ENCODE measurements at places on chromosomes 11 and 22.

DNA sequence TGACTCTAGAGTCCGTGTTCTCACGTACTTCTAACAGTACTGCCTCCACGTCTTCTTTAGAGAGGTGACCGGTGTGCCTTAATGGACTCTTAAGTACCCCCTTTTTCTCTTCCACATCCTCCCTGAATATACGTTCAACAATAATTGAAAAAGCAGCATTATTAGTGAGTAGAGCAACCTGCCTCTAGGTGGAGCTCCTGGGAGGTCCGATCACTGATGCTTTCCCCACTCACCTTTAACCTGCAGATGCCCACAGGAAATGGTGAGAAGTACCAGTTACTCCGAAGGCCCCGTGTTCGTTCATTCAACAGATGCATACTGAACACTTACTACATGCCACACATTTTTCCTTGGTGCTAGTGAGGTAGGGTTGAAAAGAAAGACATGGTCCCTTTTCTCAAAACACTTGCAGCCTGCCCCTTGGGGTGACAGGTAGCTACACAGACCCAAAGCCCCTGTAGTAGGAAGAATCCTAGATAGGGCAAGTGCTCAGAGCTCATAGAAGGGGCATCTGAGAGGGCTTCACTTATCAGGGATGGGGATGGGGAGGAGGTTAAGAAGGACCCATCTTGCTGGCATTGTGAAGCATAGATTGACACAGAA, 72.7 kb downstream of the FEZ1 start:
- DNase-seq: no peak

DNA sequence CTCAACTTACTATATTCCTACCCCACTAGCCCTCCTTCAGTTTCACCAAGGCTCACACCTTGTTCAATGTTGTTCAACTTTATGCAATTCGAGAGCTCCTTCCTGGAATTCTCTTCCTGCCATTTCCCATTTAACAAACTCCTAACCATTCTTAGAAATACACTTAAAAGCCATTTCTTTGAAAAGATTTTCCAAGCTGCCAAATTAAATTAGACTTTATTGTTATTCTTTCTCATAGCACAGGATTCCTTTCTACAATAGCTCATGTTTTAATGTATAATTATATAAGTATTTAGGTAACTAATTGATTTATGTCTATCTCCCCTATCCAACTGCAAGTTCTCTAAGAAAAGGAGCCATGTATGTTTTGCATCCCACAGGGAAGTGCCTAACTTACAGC, 52.7 kb upstream of the CTSC start:
- DNase-seq: no peak

GRCh38 chr11:110123003-110123402, 29.8 kb downstream of the ZC3H12C start:
- no peak for DNase-seq

DNA sequence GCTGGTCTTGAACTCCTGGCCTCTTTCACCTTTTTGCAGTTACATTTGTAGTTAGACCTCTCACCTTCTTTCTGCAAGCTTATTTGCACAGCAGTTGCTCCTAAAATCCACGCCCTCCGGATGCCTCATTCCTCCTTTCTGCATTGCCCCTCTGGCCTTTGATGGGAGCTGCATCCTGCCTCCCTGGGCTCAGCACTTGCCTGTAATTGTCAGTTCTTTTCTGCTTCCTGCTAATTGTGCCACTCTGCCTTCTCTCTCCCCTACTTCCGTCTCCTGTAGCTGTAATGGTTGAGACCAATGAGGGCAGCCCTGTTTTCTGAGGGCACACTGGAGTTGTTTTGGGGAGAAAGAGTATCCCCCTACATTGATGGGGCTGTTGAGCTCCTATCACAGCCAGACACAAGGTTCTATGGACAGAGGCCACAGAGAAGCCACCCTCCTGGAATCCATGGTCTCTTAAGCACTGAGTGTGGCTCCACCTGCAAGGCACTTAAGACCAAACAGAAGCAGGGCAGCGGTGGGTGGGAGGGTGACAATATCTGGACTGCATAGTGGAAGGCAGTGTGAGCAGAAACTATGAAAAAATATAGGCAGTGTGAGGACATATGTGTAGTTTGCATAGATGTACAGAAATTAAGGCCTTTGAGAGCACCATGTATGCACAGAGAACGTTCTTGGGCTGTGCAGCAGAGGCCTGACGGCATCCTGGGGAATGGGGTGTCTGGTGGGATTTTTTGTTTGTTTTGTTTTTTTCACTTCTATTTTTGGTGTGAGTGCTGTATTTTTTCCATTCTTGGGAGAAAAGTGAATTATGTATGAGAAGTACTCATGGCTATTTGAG, 30.5 kb downstream of the YDJC start:
- no peak for DNase-seq

DNA sequence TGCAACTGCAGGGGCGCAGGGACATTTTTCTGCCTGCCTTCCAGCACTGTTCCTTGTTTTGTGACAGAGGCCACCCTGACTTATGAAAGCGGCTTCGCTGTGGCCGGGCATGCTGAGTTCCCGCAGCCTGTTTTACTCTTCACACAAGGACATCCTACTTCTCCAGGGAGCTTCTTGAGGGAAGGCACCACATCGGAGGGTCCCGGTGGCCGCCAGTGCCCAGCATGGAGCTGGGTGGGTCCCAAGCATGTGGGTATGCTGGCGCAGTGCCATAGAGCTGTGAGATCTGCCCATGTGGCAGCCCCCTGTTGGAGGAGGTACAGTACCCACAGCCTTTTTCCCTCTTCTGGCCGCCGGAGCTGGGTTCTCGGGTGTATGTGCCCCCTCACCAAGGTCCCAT, 136.1 kb downstream of the GRIK4 start:
- no peak for DNase-seq
